ENCODE measurements at places on chromosomes 16 and 17. TPM values are rescaled to one million over a fixed set of nuclear protein-coding genes. Genes with fewer than 3 reads are reported as not detected.

GRCh38 chr16:55072976-55073375 lies 142.3 kb downstream of the IRX5 start:
- no peaks in the 10 kb centered on the region for H3K36me3 ChIP-seq
- H3K4me1 ChIP-seq = no peaks in the 10 kb centered on the region
- no peak overlapping the region for H3K4me3 ChIP-seq
- H3K27me3 ChIP-seq = peaks cover 38% of the 10 kb centered on the region

DNA sequence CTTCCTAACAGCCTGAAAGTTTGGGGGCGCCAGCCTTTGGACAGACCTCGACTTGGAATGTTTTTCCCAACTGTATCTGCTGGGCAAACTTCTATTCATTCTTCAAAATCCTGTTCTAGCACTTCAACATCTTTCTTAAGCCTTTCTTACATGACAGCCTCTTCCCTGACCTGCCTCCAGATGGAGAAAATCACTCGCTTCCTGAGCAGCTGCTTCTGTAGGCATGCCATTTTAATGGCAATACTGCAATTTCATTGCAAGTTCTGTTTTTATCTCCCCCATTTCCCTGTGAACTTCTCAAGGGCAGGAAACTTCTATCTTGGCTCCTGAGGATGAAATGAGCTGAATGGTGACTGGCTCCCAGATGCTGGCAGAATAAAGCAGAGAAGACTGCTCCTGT lies 128.8 kb upstream of the ASIC2 start:
- H3K36me3 ChIP-seq = no peaks in the 10 kb centered on the region
- H3K27ac ChIP-seq = no peak overlapping the region
- no peaks in the 10 kb centered on the region for H3K4me1 ChIP-seq
- H3K27me3 ChIP-seq = peaks cover 23% of the 10 kb centered on the region
- DNase-seq = no peak

- H3K4me3 ChIP-seq = no peak overlapping the region
- H3K27me3 ChIP-seq = peaks cover 6% of the 10 kb centered on the region
- H3K36me3 ChIP-seq = no peaks in the 10 kb centered on the region
- DNase-seq = no peak
- H3K27ac ChIP-seq = no peak overlapping the region
Measured at GRCh38 chr16:72810480-72810879, 237.4 kb downstream of the ZFHX3 start.

DNA sequence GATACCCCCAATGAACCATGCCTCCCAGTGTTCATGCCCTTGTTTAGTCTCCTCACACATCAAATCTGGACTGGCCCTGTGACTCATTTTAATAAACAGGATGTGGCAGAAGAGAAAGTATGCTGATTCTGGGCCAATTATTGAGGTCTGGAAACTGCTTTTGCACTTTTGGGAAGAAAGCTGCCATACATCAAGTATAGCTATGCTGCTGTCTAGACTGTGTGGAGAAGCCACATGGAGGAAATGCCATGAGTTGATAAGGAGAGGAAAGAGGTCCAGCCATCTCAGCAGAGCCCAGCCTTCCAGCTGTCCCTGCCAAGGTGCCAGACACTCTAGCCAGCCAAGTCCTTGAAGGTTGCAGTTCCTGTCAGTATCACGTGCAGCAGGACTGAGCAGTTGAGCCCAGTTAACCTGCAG lies 16.7 kb downstream of the RPRML start:
- no peaks in the 10 kb centered on the region for H3K4me1 ChIP-seq
- peaks cover 21% of the 10 kb centered on the region for H3K27me3 ChIP-seq
- DNase-seq = no peak
- peaks cover 30% of the 10 kb centered on the region for H3K36me3 ChIP-seq

- no peak overlapping the region for H3K4me3 ChIP-seq
- H3K36me3 ChIP-seq = no peaks in the 10 kb centered on the region
- H3K27me3 ChIP-seq = peaks cover 18% of the 10 kb centered on the region
Measured at GRCh38 chr17:15920758-15921239, 24.1 kb upstream of the ADORA2B start.

DNA sequence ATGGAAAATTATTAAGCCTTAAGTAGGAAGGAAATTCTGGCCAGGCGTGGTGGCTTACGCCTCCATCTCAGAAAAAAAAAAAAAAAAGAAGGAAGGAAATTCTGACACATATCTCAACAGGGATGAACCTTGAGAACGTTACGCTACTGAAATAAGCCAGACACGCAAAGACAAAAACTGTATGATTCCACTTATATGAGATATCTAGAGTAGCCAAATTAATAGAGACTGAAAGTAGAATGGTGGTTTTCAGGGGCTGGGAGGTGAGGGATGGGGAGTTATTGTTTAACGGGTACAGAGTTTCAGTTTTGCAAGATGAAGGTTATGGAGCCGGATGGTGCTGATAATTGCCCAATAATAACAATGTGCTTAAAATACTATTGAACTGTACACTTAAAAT lies 16.2 kb upstream of the HNF1B start:
- H3K27me3 ChIP-seq = peaks cover 45% of the 10 kb centered on the region
- H3K27ac ChIP-seq = no peak overlapping the region
- H3K36me3 ChIP-seq = no peaks in the 10 kb centered on the region
- no peak overlapping the region for H3K4me3 ChIP-seq
- DNase-seq = no peak

MT4 gene
- not detected for polyA plus RNA-seq

PGAP3 gene
- 14.2 TPM for polyA plus RNA-seq

All from naive thymus-derived CD8-positive, alpha-beta T cell (primary cell).